ENCODE measurements at places on chromosomes 3 and 15.

GRCh38 chr3:177482048-177482691 is 284.9 kb upstream of the TBL1XR1 start:
- no peak for DNase-seq

- DNase-seq = no peak
These were observed 945 bp downstream of the MST1R start for GRCh38 chr3:49902511-49903345.

DNA sequence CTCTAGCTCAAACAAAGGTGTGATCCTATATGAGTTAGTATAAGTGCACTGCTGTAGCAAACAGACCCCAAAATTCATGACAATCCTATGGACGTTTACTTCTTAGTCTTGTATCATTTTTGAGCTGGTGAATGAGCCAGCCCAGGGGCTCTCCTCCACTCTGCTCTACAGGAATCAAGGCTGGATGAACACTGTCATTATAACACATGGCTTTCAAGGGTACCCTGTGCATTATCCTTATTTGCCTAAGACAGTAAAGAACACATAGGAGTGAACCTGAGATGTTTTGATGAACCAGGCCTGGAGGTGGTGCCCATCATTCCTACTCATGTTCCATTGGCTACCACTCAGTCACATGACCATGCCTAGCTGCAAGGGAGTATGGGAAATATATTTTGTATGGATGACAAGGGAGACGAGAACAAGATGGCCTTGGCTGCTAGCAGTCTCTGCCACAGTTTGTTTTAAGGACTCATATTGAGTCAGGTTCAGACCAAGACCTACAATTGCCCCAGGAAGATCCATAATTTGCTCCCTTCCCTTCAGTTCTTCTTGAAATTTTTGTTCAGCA is 107.4 kb upstream of the HES1 start:
- peak; percentile 62 for DNase-seq

GRCh38 chr3:138049157-138049919 is 39.4 kb downstream of the CLDN18 start:
- DNase-seq = no peak

GRCh38 chr3:63886858-63887257 is 23.2 kb downstream of the ATXN7 start:
- no peak for DNase-seq

GRCh38 chr15:52080706-52081392 is 31.7 kb downstream of the BCL2L10 start:
- DNase-seq = no peak

DNA sequence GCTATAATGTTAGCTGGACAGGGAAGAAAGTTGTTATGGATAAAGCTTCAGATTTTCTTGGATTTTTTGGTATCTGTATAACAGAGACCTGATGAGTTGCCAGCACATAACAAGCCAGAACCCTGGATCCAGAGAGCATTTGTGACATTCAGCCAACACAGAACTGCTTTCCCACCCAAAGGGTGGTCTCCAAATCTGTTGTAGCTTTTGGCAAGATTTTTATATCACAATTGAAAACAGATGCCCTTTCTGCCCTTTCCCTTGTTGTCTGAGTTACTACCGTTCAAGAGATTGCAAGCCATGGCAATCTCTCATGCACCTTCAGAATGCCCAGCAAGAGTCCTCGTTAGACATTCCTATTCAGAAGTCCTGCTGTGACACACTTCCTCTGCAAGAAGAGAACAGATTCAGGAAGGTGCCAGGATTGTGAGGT is 107.6 kb upstream of the FGF7 start:
- DNase-seq = no peak

GRCh38 chr15:61044723-61045122 is 184.4 kb downstream of the RORA start:
- no peak for DNase-seq

- DNase-seq = no peak
These were observed 204.7 kb upstream of the BHLHE40 start for GRCh38 chr3:4774531-4774930.

DNA sequence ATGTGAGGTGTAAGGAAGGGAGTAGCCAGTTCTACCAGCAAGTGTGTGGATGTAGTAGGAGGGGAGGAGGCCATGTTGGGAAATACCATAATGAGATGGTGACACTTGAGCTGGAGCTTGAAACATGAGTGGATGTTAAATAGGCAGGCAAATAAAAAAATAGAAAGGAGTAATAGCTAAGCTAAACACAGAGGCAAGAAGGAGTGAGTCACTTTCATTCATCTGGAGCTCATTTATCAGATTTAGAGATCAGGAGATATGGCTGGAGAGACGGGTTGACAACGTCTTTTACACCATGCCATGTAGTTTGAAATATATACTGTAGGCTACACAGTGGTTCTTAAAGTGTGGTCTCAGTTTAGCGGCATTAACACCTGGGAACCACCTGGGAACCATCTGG is 390.5 kb downstream of the DIPK2A start:
- no peak for DNase-seq

GRCh38 chr3:128385080-128385832 is 81.4 kb downstream of the DNAJB8 start:
- no peak for DNase-seq

DNA sequence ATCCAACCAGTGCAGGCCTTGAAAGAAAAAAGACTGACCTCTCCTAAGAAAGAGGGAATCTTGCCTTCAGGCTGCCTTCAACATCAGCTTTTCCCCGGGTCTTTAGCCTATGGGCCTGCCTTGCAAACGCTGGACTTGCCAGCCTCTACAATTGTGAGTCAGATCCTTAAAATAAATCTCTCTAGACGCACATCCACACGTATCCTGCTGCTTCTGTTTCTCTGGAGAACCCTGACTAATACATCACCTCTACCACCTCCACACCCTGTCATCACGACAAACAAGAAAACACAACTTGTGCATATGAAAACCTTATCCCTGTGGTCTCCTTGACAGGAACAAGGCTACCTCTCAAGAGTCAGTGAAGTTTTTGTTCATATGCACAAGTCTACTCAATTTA is 11.8 kb downstream of the CYFIP1 start:
- no peak for DNase-seq

GRCh38 chr15:80819001-80819400 is 39.8 kb downstream of the CEMIP start:
- DNase-seq = no peak

DNA sequence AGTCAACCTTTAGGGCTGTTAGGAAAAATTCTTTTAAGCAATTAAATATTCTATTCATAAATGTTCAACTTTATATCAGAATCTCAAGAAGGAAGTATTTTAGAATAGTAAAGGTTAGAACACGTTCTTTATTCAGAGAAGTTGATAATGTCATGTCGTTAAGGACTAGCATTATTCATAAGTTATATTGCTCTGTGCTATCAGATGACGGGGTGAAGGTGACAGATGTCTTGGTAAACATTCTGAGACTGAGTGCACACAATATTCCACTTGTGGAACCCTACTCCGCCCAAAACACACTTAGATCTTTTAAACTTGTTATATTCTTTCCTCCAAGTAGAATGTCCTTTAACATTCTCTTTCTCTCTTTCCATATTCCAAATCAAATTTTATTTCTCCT is 7.9 kb downstream of the AP4E1 start:
- no peak for DNase-seq

GRCh38 chr3:15899388-15899787 is 101.6 kb upstream of the ANKRD28 start:
- peak; percentile 9 for DNase-seq

DNA sequence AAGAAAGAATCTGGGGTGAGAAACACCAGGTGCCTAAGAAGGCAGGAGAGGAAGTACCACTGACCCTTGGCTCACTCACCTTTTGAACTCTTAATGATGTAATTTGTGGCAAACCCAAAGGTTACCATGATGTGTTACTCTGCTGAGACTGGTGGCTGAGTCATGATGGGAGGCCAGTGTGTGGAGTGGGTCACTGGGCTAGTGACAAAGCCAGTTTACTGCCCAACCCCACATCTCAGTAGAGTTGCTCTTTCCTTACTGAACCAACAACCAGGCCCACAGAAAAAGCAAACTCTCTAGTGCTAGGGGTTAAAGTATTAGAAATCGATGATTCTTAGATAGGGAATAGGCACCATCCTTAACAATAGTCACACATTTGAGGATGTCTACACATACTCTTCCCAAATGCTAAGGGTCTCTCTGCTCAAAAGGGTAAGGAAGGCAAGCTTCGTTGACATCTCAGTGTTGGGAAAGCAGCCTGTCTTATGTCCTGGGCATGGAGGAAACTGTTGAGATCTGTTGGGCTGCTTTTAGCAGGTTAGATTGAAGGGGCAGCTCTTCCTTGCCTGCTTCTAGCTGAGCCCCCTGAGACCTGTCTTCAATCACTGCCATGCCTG is 3.1 kb downstream of the RBP2 start:
- no peak for DNase-seq

GRCh38 chr15:98801234-98801561 is 152.9 kb downstream of the IGF1R start:
- DNase-seq = no peak

DNA sequence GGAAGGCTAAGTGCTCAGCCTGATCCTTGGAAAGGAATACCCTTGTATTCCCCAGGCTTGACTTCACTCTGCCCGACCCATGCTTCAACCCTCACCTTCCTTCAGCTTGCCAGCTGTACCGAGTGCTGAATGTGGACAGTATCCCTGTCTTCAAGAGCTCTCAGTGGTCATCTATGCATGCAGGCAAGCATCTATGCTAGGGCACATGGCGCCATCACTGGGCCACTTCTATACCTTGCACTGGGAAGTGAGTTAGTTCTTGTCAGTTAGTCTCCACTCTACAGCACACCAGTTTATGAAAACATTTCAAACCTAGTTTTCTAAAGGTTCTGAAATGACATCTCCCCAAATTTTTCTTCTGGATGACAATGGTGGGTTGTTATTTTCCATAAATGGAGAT is 82.0 kb upstream of the MYRIP start:
- no peak for DNase-seq

GRCh38 chr15:74291101-74292071 is 55.3 kb downstream of the CCDC33 start:
- peak; percentile 69 for DNase-seq

- no peak for DNase-seq
These were observed 46.7 kb downstream of the EMC4 start for GRCh38 chr15:34271493-34271892.

GRCh38 chr3:50316657-50317242 is 5.8 kb downstream of the HYAL2 start:
- peak; percentile 42 for DNase-seq

- no peak for DNase-seq
These were observed 224.3 kb downstream of the EDEM1 start for GRCh38 chr3:5411786-5412185.

- no peak for DNase-seq
These were observed 400.4 kb downstream of the WDR72 start for GRCh38 chr15:53359038-53359437.

DNA sequence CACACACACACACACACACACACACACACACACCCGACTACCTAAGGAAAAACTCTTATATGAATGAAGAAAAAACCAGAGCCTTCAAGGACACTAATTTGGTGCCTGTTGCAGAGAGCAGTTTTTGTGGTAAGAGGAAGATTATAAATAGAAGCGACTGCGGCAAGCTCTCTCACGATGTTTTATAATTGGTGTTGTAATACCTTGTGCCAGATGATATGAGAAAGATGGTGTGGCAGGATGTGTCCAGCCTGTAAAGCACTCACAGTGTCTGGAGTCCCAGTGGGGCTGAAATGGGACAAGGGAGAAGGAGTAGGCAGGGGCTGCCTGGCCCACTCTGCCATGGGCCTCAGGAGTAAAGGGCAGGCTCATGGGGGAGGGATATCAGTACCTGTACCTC is 839.9 kb downstream of the AGBL1 start:
- no peak for DNase-seq

DNA sequence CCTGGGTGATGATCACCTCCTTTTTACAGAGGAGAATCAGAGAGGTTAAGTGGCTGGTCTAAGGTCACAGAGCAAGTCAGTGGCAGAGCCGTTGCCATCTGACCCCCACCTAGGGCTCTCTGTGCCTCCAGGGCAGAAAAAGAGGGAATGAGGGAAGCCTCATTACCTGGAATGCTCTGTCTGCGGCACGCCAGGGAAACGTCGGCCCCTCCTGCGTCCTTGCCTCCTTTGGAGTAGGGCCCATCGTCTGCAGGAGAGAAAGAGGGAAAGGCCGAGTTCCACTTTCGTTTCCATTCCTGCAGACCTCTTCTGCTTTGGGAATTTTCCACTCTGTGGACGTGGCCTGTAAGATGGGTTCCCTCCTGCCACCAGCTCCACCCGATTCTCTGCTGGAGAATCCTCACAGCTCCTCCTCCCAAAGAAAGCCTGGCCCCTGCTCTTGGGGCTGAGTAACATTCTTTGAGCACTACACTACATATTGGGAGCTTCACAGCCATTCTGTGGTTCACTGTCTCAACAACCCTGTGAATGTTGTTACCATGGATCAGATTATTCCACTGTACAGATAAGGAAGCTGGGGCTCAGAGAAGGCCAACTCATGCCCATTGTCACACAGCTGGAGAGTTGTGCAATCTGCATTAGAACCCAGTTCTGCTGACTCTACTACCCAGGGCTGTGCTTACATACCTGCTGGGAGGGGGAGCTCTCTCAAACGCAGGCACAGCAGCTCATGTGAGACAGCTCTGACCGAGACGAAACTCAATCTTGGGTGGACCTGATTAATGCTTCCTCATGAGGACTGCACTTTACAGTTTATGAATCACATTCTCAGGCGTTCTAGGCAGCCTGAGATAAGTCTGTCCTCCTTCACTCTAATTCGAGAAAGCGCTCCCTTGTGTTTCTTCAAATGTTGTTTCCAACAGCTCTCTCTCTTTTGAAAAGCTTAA is 14.2 kb downstream of the GRIP2 start:
- no peak for DNase-seq

DNA sequence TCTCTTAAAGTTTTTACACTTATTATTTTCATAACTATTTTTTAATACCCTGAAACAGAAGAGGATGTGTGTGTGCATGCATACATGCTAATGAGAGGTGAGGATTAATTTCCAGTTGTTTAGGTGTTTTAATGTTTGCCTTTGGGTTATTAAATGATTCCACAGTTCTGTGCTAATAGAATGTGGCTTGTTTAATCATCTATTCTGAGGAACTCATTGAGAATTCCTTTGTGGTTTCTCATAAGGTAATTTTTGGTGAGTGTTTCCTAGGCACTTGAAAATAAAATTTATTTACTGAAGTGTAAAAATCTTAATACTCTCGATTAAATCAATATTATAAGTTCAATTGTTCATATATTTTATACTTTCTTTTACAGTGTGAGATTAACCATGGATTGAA is 38.0 kb downstream of the STAC start:
- DNase-seq = no peak

DNA sequence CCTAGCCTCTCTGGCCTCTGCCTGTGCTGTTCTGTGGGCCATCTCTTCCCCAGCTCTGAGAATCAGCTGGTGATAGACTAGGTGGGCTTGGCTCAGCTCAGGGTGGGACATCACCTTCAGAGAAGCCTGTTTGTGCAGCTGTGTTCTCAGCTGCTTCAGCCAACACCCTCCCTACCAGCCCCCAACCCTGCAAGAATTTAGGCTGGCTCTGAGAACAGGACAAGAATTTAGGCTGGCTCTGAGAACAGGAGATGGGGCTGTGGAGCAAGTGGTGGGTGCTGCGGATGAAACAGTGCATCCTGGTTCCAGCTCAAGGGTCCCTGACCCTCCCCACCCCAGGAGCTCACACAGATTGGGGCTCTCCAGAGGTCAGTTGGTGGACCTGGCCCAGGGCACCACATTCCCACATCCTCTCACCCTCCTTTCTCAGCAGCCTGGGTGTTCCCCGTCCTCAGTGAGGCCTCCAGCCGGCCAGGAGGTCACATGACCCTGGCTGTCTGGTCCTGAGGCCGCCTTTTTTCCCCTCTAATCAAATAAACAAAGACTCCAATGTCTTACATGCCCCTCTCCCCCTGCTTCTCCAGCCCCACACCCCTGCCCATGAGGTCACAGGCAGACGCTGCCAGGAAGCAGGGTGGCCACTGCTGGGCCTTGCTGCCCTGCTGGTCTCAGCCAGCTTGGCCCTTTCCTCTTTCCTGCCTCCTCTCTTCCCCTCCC is 14.9 kb downstream of the PLEKHO2 start:
- DNase-seq = no peak
